ENCODE measurements at places on chromosomes 5 and 9.

DNA sequence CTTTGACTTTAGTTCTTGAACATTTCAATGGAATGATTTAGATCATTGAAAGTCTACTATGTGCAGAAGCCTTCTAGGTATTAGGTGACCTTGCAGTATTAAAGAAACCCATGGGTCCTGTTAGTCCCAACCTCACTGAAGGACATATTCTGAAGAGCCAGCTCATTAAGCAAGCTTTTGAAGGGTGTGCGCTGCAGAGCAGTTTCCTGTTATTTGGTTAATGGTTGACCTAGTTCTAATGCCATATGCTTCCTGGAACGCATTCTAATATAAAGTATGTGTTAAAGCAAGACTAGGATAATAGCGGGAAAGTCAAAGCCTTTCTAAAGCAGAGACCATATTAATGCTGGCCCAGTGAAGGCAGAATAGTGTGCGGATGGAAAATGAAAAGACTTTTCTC, 20.1 kb downstream of the ZNF462 start:
- DNase-seq: no peak

- no peak for DNase-seq
Measured at GRCh38 chr9:124873664-124874063, 11.7 kb downstream of the ARPC5L start.

GRCh38 chr9:37575511-37575914, 667 bp downstream of the FBXO10 start:
- no peak for DNase-seq

GRCh38 chr9:92608241-92608908, 61.6 kb downstream of the IPPK start:
- DNase-seq: no peak

DNA sequence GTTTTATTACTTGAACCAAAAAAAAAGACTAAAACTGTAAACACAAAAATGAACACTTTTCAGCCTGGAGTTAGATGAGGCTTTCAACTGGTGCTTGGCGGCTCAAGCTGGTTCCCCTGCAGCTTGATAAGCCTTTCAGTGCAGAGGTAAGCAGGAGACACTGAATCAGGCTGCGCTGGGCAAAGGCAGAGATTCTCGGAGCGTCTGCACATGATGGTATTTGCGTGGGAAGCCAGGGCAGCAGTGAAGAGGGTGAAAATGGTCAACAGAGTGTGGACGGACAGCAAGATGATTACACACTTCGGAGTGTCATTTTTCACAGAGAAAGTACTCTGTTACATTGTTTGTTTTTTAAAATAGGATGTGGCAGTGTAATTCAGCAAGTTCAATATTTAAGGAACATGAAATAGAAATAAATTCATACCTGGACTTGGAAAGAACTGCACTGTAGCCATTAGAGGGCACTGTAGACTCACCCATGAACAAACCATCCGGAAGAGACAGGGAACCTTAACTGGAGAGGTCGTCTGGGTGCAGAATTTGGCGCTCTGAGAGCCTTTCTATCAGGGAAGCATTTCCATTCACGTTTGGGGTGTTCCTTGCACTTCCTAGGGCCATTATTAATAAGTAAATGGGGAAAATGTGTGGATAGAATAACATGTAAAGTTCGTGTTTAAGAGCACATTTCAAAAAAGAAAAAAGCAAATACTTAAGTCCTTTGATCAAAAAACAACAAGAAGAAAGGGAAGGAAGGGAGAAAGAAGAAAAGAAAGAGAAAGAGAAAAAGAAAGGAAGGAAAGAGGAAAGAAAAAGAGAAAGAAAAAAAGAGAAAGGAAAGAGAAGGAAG, 69.8 kb downstream of the ICE1 start:
- no peak for DNase-seq

DNA sequence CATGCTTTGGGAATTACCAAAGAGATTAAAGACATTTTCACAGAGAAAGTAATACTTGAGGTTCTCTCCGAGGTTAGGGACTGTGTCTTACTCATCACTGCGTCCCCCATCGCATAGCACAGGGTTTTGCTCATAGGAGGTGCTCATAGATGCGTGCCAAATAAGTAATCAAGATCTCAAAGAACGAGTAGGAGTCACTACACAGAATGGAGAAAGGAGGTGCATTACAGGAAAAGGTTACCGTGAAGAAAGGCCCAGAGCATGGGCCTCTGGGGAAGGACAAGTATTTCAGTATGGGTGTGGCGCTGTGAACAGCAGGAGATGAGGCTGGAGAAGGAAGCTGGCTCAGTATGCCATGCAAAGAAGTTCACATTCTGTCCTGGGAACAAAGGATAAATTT, 182.4 kb downstream of the ACTL7B start:
- DNase-seq: no peak

DNA sequence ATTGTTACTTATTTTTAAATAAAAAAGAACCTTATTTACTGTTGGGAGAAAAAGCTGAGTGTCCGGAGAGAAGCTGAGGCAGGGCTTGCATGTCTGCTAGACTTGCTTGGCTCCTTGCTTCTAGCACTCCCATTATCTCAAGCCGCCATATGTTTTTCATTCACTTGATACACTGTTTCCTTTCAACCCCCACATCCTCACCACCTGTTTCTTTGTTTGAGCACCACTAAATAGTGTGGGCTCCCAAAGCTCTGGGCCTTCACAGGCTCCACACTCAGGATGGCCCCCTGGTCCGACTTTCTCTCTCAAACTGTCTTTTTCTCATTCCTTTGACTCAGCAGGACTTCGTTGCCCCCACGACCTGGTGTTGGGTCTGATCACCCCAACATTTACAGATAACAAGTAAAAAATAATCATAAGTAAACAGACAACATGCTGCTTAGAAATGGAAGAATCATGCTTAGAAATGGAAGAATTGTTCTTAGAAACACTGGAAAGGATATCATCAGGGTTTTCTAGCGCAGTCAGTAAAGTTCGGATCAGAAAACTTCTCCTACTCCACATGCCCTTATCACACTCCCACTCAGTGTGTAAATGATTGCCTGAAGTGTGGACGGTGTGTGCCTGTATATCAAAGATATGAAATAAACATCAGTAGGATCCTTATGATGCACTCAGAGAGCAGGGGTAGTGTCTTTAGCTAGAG, 58.5 kb downstream of the APTX start:
- no peak for DNase-seq

DNA sequence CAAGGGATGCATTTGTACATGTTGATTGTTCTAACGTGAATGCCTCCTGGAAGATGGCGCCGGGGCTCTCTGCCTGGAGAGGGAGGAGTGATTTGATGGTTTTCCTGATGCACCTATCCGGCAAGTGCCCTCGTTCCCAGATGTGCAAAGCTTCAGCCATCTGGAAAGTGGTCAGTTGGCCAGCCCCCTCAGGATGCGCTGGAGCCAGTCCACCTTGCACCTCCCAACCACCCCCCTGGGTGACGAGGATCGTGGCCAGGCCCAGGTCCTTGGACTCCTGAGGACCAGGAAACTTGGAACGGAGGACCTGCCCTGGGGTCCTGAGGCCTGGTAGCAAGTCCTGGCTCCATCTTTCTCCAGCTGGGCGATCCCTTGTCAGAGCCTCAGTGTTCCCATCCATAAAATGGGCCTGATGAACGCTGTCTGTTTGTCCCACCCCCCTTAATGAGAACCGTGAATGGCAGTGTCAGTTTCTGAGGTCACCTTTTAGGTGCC, 23.6 kb upstream of the RNU6ATAC start:
- DNase-seq: no peak

- DNase-seq: no peak
Measured at GRCh38 chr9:128405780-128406171, 14.9 kb upstream of the CERCAM start.

DNA sequence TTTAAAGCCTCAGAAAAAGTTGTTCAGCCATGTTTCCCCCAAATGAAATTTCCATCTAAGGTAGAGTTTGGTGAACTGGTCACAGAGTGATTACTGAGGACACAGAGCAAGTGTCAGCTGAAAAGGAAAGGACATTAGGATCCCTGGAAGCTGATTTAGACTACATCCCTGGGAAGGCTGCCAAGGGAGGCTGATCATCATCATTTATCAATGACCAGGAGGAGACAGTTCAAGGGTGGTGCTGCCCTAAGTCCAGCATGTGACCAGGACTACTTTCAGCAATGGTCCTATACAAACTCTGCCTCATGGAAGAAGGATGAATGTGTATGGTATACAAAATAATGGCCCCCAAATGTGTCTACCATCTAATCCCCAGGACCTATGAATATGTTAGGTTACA, 120.6 kb downstream of the PIK3R1 start:
- DNase-seq: no peak

GRCh38 chr9:1619915-1620710, 395.0 kb upstream of the SMARCA2 start:
- DNase-seq: no peak

DNA sequence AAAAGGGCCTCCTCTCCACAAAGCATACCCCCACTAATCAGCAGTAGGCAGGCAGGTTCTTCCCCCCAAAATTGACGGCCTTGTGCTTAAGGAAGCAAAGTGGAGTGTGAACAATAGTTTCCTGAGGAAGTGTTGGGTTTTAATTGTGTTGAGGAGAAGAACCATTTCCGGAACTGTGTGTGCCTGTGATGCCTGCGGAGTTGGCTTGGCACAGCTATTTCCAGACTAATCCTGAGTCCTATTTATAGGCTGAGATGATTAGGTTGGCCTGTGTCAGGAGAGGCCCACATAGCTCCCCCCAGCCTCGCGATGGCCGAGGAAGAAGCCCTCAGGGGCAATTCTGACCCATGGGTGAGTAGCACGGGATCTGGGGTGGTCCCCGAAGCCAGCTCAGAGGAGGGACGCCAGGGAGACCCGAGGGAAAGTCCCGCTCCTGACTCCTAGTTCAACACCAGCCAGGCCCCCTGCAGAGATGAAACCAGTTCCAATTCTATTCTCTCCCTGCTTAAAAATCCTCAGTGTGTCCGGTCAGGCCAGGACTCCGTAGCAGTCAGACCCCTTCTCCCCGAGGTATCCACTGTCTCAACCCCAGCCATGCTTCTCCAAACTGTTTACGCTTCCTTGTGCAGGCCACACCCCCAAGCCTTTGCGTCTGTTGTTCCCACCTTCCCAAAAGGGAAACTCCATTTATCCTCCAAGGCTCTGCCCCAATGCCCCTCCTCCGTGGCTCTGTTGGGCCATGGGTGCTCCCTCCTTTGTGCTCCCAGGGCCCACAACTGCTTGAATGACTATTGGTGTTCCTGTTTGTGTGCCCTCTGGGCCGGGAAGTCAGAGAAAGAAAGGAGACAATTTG, 18.1 kb downstream of the GSN start:
- no peak for DNase-seq

GRCh38 chr9:21688108-21689102, 114.0 kb upstream of the MTAP start:
- no peak for DNase-seq

DNA sequence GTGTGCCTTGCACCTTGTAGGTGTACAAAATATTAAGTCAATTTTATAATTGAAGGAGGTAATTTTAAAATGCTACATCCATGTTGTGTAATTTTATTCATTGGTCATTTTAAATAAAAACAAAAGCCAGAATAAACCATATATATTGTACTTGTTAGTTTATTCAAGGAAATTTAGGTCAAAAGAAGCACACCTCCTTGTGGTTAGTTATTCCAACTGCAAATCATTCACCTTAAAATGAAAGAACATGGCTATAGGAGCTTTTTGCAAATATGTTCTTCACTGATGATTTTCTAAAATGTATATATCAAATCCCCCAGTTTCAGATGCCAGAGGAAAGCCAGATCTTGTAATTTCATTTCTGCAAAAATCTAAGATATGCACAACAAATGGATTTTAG, 5.4 kb upstream of the MOCS2 start:
- no peak for DNase-seq

Measured in activated T-helper 1 cell treated with anti-CD3 and anti-CD28 coated beads, Interleukin-2, amount 50 U/mL, for 16 hours (primary cell).